T47D (cell line): ENCODE measurements at places on chromosomes 2 and 18.

DNA sequence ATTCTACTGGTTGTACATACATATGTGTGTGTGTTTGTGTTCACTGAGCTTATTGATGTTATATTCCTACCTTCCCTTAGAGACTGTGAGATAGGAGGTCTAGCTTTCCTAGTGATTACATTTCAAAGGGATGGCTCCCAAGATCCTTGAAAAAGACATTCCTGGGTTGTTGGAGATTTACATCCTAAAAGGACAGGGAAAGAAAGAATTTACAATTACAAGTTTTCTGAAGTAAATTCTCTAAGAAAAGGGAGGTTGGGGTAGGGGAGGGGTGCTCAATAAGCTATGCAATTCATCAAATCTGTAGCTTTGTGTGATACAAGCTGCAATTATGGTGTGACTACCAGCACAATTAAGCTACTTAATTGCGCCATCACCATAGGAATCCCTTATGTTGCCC, 284.3 kb downstream of the NUP35 start:
- no peak for DNase-seq

DNA sequence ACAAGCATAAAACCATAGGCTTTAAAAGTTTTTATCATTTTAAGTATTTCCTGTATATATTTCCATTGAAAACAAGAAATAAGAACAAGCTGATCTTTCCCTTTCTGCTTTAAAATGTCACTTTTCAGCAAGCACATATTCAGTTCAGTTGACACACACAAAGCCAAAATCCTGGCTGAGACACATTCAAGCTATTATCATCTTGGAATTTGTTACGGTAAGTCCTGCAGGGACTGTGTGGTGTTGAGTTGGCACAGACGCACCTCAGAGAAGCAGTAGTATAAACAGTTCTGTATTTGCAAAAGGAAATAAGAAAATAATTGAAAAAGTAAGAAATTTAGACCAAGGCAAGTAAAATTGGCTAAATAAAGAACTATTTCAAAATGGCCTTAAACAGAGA, 10.4 kb upstream of the DAW1 start:
- no peak for DNase-seq

GRCh38 chr2:241665731-241666440, 20.7 kb downstream of the DTYMK start:
- no peak for DNase-seq

DNA sequence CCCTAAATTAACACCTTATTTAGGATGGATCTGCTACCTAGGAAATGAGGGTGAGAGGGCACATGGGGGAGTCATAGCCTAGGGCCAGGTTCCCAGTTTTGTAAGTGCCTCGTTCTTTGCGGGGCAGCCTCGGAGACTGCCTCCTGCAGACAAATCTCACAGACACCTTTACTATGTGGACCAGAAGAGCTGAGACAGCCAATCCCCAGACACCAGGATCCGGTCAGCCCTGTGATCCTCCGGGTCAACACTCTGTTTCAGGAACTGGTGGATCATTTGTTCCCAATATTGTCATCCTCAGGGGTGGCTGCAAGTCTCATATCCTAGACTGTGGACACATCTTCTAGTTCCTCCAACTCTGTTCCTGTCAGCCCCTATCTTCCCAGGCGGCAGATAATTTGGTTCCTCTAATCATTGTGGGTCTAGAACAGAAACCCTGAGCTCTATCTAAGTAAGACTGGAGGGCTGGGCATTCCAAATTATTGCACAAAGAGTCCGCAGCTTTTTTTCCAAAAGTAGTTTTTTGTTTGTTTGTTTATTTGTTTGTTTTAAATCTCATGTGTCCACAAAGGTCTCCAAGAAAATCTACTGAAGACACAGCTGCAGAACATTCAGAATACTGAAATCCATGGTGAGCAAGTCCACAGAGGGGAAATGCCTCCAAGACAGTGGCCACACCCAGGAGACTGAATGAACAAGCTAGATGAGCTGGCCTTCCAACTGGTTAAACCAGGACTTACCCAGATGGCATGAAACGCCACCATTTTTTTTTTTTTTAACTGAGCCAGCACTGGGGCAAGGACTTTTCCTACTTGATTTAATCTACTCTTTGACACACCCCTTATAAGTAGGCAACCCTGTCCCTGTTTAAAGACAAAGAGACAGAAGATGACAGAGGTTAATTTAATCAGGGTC, 6.2 kb upstream of the GDF7 start:
- no peak for DNase-seq

GRCh38 chr18:31247574-31248199, 70.3 kb upstream of the DSG1 start:
- no peak for DNase-seq

- DNase-seq, result no peak
Observed at GRCh38 chr2:128536925-128537620, 218.4 kb upstream of the HS6ST1 start.

DNA sequence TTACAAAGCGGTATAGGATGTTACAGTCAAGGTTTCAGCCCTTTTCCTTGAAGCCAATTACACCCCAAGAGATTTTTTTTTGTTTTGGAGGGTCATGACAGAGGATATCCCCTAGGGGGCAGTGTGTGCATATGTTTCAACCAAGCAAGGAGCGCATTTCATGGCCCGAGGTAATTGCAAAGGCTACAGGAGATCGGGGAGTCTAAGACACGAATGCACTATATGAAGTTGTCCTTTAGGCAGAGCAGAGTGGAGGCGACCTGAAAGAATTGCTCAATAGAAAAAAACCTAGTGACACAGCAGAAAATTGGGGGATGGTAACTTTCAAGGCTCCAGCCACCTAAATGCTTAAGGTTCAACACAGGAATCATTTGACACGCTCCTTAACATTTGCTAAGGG, 219.8 kb upstream of the PARD3B start:
- DNase-seq, result peak; percentile 85

DNA sequence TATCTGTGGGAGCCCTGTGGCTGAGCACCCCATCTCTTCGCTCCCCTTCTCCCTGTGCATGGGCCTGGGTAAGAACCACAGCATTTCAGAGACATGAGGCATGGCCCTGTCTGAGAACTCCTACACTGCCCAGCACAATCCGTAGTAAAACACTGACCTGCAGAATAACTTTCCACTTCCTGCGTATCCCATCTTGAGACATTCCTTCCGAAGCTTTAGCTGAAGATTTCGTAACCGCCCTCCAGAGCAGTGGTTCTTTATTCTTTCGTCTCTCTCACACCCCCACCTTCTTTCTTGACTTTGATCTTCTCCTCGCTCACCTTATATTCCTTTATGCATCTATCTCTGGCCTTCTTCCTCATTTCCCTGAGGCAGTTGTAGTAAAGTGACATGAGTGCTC, 381.1 kb downstream of the HRH4 start:
- no peak for DNase-seq

DNA sequence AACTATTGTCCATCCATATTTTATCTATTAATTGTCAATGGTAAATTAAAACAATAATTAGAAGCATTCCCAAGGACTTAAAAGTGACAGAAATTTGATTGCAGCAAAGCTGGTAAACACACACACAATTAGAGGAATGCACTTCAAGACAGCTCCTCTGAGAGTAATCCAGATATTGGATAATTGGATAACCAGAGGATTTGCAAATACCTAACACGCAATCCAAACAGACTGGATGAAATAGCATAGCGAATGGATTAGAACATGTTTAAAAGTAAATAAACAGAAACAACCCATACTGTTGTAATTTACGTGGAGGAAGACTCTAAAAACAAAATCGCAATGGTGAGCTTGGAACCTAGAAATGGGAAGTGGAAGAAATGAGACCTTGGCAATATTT, 239.8 kb downstream of the METTL4 start:
- no peak for DNase-seq

GRCh38 chr2:173550143-173550542, 195.5 kb downstream of the CDCA7 start:
- no peak for DNase-seq

DNA sequence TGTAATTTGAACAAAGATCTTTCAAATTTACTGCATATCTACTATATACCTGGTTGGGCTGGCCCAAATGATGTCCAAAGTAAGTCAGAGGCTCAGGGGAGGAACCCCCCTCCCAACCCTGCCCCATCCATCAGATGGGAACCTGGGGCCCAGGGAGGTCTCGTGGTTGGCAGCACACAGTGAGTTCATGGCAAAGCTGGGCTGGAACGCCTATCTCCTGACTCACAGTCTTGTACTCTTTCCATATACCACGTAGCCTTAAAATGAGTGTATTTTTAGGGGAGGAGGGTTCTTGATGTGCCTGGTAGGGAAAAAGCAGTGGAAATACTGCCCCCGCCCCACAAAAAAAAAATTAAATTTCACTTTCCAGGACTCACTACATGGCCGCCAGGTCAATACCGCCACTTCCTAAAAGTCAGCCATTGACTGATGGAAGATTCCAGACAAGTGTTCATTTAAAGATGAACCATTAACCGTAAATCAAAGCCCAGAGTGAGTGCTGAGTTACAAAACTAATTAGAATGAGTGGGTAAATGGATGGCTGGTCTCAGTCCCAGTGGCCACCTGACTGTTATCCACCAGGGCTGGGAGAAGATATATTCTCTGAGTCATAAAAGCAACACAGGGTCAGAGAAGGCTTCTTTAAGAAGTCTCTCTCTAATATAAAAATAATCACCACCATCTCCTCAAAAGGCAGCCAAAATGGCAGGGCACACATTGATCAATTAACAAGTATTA, 80.5 kb downstream of the ZBTB7C start:
- DNase-seq, result no peak

- DNase-seq, result no peak
Observed at GRCh38 chr2:179285060-179285459, 20.4 kb upstream of the SESTD1 start.

DNA sequence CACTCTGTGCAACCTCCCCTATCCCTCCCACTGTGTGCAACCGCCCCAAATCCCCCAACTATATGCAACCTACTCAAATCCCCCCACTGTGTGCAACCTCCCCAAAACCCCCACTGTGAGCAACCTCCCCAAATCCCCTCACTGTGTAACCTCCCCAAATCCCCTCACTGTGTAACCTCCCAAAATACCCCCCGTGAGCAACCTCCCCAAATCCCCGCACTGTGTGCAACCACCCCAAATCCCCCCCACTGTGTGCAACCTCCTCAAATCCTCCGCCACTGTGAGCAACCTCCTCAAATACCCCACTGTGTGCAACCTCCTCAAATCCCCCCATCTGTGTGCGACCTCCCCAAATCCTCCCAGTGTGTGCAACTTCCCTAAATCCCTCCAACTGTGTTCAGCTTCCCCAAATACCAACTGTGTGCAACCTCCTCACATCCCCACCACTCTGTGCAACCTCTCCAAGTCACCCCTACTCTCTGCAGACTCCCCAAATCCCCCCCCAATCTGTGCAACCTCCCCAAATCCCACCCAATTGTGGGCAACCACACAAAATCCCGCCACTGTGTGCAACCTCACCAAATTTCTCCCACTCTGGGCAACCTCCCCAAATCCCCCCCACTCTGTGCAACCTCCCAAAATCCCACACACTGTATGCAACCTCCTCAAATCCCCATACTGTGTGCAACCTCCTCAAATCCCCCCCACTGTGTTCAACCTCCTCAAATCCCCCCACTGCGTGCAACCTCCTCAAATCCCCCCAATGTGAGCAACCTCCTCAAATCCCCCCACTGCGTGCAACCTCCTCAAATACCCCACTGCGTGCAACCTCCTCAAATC, 114.1 kb downstream of the TPO start:
- no peak for DNase-seq

- peak; percentile 73 for DNase-seq
Observed at GRCh38 chr18:59837586-59837985, 62.2 kb upstream of the PMAIP1 start.
